ENCODE measurements at places on chromosomes 7 and 10. TPM values are rescaled to one million over a fixed set of nuclear protein-coding genes. Genes with fewer than 3 reads are reported as not detected.

DNA sequence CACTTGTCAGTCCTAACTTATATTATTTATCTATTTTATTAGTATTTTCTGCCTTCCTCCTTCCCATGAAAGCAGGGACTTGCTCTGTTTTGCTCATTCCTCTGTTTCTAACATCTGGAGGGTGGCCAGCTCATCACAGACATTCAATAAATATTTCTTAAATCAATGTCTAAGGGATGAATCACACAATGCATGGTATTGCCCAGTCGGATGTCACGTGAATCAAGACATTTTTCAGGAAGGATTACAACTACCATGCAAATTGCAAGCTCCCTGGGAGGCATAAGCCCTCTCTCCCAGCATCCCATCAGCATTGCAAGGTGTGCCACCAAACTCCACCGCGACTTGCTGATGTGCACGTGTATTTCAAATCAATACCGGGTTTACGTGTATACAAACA is 146.6 kb upstream of the RNF32 start:
- no peak for DNase-seq

GRCh38 chr7:76151932-76152331 is 49.8 kb upstream of the SRRM3 start:
- no peak for DNase-seq

DNA sequence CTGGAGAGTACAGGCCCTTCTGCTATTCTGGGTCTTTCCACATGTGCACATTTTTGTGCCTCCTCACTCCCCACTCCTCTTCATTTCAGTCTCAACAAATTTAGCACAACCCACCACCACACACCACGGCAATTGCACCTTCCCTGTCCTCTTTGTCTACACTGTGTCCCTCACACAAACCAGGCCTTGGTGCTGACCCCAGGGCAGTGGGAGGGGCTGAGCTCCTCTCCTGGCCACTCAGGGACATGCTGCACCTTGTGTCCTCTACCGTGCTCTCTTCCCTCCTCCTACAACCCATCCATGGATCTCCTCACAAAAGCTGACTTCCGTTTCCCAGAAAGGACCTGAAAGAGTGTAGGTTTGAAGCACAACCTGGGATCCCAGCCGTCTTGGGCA is 90.9 kb upstream of the IKZF1 start:
- DNase-seq, result no peak

DNA sequence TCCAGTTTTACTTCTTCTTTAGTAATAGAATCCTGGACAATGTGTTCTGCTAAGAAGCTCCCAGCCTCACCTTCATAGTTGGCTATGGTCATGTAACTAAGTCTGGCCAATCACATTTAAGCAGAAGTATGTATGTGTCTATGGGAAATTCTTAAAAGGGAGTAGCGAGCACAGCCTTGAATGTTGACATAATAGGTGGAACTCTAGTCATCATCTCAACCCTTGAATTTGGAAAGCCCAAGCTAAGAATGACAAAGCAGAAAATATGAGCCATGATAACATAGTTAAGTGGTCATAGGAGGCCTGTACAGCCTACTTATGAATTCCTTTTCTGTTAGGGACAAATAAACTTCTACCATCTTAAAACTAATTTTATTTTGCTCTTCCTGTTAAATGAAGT is 134.1 kb downstream of the MAGI2 start:
- no peak for DNase-seq

DNA sequence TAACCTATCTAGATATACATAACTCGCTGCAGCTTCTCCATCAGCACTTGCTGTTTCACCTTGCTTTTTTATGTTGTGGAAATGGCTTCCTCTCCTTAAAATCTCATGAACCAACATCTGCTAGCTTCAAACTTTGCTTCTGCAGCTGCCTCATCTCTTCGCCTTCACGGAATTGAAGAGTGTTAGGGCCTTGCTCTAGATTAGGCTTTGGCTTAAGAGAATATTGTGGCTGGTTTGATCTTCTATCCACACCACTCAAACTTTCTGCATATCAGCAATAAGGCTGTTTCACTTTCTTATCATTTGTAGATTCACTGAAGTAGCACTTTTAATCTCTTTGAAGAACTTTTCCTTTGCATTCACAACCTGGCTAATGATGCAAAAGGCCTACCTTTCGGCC is 49.2 kb upstream of the AGR3 start:
- DNase-seq, result no peak

GRCh38 chr7:105339404-105340323 is 49.1 kb downstream of the SRPK2 start:
- DNase-seq, result no peak

DNA sequence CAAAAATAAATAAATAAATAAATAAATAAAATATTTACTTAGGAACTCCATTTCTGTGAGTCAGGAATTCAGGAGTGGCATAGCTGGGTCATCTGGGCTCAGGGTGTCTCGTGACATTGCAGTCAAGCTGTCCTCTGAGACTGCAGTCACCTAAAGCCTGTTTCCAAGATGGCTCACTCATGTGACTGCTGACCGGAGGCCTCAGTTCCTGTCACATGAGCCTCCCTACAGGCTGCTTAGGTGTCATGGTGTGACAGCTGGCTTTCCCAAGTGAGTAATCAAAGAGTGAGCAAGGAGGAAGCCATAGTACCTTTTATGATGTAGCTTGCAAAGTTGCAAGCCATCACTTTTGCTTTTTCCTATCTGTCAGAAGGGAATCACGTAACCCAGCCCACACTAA is 128.6 kb upstream of the KCTD7 start:
- DNase-seq, result no peak

DNA sequence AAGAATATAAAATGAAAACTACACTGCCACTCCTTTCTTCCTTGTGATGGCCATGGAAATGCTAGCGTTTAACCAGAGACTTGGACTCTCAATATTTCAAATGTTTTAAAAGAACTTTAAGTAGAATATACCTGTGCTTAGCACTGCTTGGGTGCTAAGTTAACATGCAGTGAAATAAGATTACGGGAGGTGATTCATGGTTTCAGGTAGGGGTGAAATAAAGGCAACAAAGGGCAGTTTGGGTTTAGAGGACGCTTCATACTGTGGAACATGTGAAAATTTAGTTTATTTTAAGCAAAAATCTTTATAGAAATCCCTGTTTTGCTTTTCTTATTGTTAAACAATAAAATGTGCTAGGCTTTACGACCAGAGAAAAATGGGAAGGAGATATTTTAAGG is 94.0 kb downstream of the PTPRZ1 start:
- no peak for DNase-seq

The COL1A2 gene
- not detected for total RNA-seq

The MOGAT3 gene
- not detected for total RNA-seq

The ERVW-1 gene
- total RNA-seq, result not detected

The URGCP gene
- 34.2 TPM for total RNA-seq
